ENCODE measurements at places on chromosomes 4 and X.

DNA sequence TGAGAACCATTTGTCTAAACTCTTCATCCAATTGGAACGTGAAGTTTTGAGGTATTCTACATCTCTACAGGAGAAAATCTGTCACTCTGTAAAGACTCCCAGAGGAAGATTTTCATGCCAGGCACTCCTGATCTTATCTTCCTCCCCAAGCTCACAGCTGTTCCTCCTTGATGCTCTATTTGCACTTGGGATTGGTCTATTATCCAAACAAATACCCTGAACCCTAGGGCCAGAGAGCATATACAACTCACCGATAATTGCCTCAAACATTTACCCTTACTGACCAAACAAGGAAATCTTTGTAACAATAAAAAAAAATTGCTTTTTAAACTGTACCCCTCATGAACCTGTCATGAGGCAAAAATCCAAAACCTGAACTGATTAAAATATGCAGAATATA lies 372.7 kb downstream of the SH2D1A start:
- no peak for DNase-seq

DNA sequence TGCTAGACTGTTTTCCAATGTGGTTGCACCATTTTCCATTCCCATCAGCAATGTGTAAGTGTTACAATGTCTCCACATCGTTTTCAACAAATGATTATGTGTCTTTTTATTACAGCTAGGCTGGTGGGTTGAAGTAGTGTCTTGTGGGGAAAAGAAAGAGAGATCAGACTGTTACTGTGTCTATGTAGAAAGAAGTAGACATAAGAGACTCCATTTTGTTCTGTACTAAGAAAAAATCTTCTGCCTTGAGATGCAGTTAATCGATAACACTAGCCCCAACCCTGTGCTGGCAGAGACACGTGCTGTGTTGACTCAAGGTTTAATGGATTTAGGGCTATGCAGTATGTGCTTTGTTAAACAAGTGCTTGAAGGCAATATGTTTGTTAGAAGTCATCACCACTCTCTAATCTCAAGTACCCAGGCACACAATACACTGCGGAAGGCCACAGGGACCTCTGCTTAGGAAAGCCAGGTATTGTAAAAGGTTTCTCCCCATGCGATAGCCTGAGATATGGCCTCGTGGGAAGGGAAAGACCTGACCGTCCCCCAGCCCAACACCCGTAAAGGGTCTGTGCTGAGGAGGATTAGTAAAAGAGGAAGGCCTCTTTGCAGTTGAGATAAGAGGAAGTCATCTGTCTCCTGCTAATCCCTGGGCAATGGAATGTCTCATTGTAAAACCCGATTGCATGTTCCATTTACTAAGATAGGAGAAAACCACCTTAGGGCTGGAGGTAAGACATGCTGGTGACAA lies 23.0 kb upstream of the UGT2B15 start:
- no peak for DNase-seq

- no peak for DNase-seq
These were observed 8.6 kb upstream of the CCDC149 start for GRCh38 chr4:24921491-24921890.

GRCh38 chrX:17474892-17475291 lies 99.9 kb downstream of the NHS start:
- no peak for DNase-seq

DNA sequence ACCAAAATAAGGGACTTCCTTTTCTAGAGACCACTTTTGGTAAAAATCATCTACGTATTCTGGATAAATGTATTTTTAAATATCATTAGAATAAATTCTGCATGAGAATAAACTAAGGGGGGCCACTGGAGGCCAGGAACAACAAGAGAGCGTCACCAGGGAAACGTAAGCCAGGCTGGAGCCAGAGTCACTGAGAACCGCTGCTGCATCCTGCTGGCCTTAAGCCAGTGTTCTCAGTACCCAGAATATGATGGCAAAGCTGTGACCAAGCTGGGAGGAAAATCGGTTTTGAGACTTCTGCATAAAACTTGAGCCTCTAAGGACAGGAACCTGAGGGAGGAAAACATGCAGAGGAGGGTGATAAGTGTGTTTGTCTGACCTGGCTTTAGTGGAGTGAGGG lies 63.0 kb upstream of the FAM9A start:
- DNase-seq: no peak

DNA sequence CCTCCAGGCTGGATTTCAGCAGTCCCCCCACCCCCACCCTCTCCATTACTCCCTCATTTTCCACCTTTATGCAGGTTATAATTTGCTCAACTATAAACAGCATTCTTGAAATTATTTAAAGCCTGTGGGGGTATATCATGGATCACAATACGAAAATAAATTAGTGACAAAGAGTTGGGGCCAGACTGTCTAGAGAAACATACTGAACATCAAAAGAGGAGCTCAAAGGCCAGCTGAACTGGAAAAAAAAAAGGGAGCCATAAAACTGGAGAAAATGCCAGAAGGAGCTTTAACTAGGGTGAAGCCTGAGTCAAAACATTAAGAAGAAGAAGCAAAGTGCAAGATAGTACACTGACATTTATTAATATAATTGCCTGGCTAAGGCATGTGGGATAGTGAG lies 137.8 kb downstream of the ANTXR2 start:
- DNase-seq: no peak

Measured in cortex of kidney (tissue), 1 donor.